ENCODE measurements at places on chromosomes 13 and 19.
A peak's percentile ranks its signal among the peaks of the same experiment; 100 is the strongest.

DNA sequence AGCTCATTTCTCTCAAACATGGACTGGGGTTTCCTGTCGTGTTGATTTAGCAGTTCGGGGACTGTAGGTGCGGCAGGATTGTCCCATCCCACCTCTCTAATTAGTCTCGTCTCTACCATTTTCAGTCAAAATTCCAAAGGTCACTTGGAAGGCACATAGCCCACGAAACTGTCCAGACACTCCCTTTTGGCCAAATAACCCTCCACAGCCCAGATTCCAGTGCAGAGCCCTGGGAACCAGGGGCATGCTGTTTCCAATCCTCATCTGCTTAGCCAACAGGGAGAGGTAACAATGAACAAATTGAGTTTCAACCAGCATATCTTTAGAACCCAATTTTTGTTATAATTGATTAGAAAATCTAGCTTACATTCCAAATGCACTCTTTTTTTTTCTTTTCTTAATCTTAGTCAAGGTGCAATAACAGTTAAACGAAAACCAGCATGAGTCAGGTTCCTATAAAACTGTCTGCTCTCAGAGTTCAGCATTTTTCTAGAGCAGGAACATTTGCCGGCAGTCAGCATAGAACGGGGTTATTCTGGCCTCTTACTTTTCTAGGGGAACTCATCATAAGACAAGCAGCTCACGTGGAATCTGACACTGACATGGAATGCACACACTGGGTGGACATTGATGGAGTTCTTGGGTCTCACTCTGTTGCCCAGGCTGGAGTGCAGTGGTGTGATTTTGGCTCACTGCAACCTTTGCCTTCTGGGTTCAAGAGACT is 14.4 kb upstream of the CEBPA start:
- no peak for DNase-seq

- DNase-seq: no peak
Measured at GRCh38 chr19:51020988-51021651, 1.6 kb upstream of the KLK10 start.

- DNase-seq: no peak
Measured at GRCh38 chr19:32550666-32551065, 30.3 kb upstream of the PDCD5 start.

DNA sequence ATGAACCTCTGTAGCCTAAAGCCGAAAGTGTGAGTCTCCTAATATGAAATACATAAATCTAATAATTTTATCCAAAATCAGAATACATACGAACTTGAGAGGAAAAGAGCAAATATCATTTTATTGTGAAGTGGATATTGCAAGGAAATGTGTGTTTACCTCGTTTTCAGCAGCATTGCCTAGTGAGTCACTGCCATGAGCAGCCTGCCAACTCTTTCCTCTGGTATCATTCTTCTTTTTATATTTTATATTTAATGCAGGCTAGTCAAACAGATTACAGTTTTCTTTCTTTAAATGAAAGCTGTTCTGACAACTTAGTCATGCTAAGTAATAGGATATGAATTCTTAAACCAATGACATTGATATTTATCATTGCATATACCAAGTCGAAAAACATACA is 44.2 kb downstream of the EDNRB start:
- no peak for DNase-seq

GRCh38 chr13:95480791-95481780 is 71.4 kb upstream of the CLDN10 start:
- DNase-seq: no peak

GRCh38 chr13:109672545-109672944 is 113.8 kb downstream of the IRS2 start:
- no peak for DNase-seq

DNA sequence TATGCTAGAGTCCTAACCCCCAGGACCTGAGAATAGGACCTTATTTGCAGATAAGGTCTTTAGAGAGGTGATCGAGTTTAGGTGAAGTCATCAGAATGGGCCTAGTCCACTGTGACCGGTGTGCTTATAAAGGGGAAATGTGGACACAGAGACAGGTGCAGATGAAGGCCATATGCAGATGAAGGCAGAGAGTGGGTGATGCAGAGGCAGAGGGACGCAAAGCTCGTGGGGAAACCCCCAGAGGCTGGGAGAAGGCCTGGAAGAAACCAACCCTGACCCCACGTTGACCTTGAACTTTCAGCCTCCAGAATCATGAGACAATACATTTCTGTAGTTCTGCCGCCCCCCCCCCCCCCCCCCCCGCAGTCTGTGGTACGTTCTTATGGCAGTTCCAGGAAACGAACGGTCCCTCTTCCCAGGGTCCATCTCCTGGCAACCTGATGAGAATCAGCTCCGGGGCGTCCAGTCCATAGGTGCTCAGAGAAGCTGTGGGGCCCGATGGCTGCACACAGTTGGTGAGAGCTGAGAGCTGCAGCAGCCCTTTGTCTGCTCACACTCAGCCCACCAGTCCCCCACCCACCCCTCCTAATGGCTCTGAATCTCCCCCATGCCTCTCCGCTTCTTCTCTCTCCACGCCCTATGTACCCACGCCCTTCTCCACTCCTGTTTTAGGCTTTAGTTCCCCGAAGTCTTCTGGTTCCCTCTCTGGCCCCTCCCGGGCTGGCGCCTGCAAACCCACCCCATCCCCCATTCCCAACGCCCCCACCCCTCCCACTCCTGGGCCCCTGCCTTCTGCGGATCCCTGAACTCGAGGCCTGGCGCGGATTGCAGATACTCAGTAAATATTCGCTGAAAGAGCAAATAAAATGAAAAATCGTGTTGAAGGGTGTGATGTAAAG is 218.3 kb upstream of the MAB21L1 start:
- no peak for DNase-seq

DNA sequence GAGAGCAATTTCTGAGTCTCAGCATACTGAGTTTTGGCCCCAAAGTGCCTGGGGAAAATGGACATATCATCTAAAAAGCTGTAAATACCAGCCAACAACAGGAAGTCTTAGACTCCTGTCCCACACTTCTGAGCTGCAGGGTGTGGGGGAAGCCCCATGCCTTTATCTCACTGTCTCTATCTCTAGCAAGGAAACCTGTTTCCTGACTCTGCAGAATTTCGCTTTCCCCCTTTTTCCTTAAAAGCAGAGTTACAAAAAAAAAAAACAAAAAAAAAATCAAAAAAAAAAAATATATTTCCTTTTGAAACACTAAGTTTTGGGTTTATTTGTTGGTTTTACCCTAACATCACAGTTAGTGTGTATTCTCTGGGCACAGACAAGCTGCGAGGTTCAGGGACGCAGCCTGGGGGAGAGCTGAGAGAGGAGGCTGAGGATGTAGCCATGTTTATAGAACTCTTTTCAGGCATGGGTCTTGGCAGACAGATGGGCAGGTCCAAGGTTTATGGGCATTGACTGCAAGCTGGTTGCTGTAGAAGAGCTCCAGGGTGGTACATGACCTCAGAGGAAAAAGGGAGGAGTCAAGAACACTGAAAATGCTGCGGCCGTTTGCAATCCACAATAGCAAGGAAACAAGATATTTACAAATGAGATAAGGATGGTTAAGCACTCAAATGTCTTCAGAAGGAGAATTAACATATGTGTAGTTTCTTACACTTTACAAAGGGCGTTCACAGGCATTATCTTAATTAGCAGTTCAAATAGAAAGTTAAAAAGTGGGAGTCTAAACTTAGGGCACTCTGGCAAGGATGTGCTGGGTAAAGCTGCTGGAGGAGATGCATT is 4.9 kb downstream of the MBNL2 start:
- DNase-seq: no peak

DNA sequence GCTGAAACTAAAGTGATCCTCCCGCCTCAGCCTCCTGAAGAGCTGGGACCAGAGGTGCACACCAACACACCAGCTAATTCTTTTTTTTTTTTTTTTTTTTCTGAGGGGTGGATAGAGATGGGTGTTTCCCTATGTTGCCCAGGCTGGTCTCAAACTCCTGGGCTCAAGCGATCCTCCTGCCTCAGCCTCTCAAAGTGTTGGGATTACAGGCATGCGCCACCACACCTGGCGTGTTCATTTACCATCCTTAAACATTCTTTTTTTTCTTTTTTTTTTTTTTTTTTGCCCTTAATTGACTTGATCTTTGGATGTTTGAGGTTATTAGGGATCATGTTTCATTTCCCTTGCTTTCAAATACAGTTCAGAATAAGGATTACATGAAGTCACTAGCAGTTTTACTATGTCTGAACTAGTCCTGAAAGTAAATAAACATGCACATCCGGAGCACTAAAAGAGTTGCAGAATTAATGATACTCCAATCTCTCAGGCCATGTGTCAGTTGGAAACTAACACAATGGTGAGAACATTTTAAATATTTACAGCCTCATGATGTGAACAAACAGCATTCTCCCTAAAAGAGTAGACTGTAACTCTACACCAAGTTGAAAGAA is 10.2 kb downstream of the UTP14C start:
- DNase-seq: no peak

GRCh38 chr19:50607874-50608785 is 31.6 kb downstream of the SYT3 start:
- DNase-seq: peak; percentile 30

- DNase-seq: no peak
Measured at GRCh38 chr13:48278806-48279205, 24.7 kb upstream of the RB1 start.

- DNase-seq: no peak
Measured at GRCh38 chr13:111388851-111389500, 68.5 kb downstream of the TEX29 start.

GRCh38 chr13:32622827-32623226 is 36.6 kb downstream of the PDS5B start:
- no peak for DNase-seq

DNA sequence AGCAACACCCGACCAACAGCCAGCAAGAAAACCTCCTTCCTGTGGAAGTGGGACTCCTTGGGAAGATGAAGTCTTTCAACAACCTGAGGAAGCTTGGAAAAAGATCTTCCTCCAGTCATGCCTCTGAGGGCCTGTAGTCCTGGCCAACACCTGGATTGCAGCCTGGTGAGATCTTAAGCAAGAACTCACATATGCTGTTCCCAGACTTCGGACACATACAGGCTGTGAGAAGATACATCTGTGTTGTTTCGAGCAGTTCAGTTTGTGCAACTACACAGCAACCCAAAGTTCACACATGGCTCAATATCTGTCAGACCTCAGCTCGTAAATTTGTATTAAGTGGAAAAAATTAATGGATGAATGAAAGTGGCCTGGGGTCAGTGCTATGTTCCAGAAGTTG is 65.1 kb upstream of the UBAC2 start:
- DNase-seq: no peak

DNA sequence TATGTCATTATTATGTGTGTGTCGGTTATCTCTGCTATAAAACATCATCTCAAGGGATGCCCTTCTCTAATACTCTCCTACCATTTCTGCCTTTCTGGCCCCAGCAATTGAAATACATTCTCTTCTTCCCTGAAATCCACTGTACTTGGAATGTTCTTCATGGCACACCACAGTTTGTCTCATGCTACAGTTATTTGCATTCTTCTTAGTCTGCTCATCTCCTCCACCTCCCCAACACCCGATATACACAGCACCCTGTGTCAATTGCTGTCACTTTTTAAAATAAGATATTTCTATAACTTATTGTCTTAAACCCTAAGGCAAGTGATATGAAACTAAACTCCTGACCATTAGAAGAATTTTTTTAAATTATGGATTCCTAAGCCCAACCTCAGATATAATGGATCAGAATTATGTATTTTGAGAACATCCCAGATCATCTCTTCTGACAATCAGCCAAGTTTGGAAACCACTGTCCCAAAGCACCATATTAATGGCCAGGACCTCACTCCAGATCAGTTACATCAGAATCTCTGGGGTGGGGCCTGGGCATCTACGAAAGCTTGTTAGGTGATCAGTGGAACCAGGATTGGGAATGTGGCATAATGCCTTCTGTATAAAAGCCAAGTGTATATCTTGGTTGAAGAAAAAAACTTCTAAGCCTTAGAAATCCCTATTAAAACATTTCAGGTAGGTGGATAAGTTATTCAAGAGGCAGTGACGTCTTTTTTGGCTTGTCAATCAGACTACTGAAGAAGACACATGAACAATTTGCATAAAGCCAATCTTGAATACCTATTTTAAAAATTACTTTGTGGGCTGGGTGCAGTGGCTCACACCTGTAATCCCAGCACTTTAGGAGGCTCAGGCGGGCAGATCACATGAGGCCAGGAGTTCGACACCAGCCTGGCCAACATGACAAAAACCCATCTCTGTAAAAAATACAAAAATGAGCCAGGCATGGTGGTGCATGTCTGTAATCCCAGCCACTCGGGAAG is 30.0 kb upstream of the KBTBD7 start:
- no peak for DNase-seq

- DNase-seq: no peak
Measured at GRCh38 chr13:77310161-77310560, 16.7 kb downstream of the MYCBP2 start.

GRCh38 chr19:12703046-12703445 is 6.6 kb upstream of the FBXW9 start:
- DNase-seq: no peak

- no peak for DNase-seq
Measured at GRCh38 chr13:75803164-75803611, 167.1 kb downstream of the LMO7 start.

DNA sequence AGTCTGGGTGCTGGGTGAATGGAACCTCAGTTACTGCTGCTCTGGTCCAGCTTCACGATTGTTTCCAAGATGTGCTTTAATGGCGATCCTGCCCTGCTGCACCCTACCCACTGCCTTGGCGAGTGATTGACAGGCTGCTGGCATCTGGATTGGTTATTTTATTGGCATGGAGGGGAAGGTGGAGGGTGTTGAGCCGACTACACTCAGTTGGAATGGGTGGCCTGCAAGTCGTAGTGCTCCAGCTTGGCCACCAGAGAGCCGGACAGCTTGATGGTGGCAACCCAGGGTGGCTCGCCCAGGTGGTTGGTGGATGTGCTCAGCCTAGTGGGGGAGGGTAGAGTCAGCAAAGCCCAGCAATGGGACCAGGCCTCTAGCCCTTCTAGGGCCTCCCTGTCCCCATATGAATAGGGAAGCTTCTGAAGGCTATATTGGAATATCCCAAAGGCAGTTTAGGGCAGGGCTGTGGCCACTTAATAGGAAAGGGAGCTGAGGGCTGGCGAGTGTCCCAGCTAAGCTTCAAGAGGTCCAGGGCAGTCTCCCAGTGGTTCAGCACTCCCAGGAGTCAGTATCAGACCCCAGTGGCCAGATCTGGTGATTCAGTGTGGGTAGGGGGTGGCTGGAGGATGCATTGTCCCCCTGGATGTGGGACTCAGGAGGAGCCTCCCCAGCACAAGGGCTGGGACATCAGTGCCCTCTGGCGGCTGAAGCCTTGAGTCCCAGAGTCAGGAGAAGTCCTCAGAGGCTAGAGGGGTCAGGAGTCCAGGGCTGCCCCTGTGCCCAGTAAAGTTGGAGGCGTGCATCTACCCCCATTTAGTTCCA is 3.4 kb downstream of the GGN start:
- no peak for DNase-seq
